ENCODE measurements at places on chromosomes 2 and 18.

DNA sequence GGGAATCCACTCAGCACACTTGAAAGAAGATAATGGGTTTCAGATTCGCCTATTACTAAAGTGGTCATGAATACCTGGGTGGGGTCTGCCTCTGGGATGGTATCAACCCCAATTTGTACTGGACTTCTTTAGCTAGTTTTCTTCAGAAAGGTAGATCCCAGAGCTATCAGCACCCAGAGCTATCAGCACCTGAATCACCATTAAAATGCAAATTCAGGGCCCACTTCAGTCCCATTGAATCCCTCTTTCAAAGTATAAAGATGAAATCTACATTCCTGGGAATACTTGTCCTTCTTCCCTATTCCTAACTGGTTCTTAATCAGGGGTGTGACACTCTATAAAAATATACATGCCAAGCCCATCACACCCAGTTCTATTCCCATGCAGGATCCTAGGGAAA, 914.3 kb downstream of the DCC start:
- DNase-seq = no peak

GRCh38 chr18:34493566-34494358, 216.3 kb upstream of the DTNA start:
- DNase-seq = no peak

DNA sequence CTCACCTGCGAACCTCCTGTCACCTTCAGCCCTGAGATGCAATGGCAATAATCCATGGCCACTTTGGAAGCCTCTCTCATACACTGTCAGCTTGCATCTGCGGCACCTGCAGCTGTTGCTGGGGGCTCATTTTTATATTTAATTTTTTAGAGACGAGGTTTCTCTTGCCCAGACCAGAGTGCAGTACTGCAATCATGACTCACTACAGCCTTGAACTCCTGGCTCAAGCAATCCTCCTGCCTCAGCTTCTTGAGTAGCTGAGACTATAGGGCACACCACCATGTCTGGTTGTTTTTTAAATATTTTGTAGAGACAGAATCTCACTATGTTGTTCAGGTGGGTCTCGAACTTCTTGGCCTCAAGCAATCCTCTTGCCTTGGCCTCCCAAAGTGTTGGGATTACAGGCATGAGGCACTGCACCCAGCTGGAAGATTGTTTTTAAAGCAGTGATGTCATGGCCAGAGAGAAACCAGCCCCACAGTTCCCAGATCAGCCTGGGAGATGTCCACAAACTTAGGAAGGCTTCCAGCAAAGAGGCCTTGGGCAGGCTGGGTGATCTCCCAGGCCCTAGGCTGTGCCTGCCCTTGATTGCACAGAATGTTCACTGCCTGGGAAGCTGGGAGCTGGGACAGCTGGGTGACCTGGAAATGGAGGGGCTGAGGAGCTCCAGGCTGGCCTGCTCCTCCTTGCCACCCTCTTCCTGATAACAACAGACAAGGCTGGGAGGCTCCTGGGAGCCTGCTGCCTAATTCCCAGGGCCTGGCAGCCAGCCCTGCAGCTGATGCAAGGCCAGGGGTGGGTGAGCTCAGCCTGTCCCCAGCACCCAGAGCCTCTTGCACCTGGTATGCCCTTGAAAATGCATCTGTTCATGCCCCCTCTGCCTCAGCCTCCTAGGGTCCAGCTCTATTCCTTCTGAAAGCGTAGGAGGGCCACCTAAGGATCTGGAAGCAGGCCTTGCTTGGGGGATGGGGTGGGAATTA, 27.1 kb downstream of the SH2D6 start:
- no peak for DNase-seq

DNA sequence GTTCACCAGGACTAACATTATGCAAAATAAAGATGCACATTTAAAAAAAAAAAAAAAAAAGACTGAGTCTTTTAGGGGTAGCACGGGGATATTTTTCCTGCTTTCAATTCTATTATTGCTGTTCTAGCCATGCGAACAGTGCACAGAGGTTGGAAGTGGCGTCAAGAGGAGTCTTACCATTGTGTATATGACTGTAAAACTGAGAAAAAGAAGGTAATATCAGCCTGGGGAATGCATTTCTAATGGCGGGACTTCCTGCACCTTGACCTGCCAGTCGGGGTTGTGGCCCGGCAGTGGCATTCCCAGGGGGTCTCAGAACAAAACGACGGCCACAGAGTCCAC, 48.5 kb upstream of the ATP6V1B1 start:
- no peak for DNase-seq

- DNase-seq = no peak
Measured at GRCh38 chr2:78979380-78980151, 45.9 kb upstream of the REG3G start.

GRCh38 chr2:188291617-188292347, at the start of gene GULP1:
Gene GULP1, plus strand, starts transcription at chr2:188291874. Its CDS starts 185,829 bp downstream, at chr2:188477703.
- no peak for DNase-seq

- DNase-seq = no peak
Measured at GRCh38 chr2:64966017-64966416, 23.2 kb upstream of the SLC1A4 start.

Data from stimulated activated CD8-positive, alpha-beta memory T cell treated with anti-CD3 and anti-CD28 coated beads, Interleukin-15, amount 100 ng/mL, for 4 hours (primary cell).